T47D (cell line): ENCODE measurements at places on chromosomes 12 and 14.

DNA sequence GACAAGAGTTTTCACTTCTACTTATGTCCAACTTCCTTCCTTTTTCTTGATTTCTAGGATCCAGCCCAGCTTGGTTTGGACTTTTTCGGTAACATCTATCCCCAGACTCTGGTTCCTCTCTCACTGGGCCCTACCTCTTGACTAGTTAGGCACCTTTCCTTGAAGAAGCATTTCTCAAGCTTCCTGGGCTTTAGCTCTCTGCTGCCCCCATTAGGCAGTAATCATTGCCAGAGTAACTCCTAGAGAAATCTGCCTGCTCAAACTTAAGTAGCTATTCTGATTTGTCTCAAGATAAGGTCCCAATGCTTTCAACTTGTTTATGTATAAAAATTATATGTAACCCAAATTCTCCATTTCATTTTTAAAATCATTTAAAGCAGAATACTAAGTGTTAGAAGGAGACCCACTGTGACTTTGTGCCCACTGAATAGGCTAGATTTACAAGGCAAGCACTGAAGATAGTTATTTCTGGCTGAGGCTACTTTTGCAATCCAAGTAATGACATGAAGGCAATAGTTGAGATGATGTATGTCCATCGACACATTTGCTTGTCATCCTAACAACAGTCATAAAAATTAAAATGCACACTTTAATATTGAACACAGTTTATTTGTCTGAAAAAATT is 275.0 kb upstream of the G2E3 start:
- peak; percentile 81 for DNase-seq

DNA sequence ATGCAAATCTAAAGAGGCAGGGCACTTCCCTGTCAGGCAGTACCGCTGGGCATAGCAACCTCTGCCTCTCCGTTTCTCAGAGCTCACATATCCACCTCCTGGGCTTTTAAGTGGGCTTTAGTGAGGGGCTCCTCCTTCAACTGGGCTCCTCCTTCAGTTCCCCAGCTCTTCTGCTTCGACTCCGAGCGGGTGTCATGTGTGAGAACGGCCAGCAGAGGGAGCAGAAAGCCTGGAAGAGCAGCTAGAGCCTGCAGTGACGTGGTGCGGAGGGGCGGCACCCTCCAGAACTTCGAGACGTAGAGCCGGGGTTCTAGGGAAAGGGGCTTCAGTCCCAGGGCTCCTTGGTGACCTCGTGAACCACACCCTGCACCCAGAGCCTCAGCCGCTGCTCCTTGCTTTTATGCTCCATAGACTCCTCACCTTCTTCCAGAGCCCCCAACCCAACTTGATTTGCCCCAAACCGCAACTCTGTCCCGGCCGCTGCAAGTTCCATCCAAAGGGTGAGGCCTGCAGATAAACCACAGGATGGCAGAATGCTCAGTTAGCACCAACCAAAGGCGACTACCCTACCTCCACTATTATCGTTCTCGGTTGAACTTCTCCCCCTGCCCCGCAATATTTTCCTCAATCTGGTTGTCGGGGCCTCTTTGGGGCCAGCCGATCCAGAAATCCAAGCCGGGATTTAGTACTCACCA is 383 bp upstream of the GLI1 start:
- peak; percentile 96 for DNase-seq

- DNase-seq = peak; percentile 93
Observed at GRCh38 chr12:52082988-52083637, 3.6 kb downstream of the SMIM41 start.

- no peak for DNase-seq
Observed at GRCh38 chr14:56195704-56196103, 77.5 kb downstream of the PELI2 start.

GRCh38 chr12:102513739-102514138 is 33.4 kb upstream of the IGF1 start:
- no peak for DNase-seq

GRCh38 chr12:50784501-50784900 is 20.6 kb downstream of the ATF1 start:
- DNase-seq = no peak

DNA sequence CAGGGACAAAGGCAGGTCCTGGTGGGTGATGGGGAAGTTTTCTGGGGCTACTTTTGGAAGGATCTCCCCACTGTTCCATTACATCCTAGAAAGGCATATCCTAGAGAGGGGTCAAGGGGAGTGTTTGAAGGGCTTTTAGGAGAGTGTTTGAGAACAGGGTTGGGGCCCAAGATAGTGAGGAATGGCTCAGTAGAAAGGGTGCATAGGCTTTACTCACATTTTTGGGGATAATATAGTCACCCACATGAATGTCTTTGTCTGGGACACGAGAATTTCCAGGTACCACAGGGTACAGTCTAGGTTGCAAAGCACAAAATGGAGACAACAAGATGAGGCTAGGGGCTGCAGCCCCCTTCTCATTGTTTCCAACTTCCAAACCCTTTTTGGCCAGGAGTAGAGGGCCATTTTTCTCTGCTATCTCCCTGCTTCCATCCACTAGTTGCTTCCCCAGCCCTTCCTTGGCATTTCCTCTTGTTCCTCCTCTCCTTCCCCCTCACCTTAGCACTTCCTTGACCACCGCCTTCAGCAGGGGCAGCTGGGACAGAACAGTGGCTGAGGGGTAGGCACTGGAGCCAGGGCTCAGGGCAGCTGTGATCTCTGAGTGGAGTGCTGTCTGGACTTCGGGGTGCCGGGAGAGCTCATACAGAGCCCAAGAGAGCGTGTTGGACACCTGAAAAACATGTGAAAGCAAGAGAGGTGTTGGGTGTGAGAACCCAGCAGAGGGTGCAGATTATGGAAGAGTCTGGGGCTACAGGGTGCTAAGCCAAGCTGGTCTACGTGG is 2.8 kb downstream of the CYP27B1 start:
- no peak for DNase-seq

DNA sequence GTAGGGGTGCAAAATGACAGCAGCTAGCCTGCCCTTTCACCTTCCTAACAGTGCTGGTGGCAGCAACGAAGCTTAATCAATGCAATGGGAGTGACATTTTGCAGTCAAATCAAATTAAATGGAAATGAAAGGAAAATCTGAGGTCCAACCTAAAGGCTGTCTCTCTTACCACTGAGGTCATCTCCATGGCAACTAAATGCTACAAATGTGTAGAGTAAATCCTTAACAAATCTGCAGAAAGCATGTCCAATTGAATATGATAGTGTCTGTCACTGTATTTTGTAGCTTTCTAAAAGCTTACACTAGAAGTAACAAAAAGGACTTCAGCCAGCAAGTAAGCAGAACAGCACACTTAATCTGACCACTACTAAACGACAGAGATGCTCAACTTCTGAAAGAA is 488.8 kb downstream of the BCAT1 start:
- DNase-seq = no peak

- no peak for DNase-seq
Observed at GRCh38 chr14:24197056-24197450, 1.8 kb upstream of the TM9SF1 start.

DNA sequence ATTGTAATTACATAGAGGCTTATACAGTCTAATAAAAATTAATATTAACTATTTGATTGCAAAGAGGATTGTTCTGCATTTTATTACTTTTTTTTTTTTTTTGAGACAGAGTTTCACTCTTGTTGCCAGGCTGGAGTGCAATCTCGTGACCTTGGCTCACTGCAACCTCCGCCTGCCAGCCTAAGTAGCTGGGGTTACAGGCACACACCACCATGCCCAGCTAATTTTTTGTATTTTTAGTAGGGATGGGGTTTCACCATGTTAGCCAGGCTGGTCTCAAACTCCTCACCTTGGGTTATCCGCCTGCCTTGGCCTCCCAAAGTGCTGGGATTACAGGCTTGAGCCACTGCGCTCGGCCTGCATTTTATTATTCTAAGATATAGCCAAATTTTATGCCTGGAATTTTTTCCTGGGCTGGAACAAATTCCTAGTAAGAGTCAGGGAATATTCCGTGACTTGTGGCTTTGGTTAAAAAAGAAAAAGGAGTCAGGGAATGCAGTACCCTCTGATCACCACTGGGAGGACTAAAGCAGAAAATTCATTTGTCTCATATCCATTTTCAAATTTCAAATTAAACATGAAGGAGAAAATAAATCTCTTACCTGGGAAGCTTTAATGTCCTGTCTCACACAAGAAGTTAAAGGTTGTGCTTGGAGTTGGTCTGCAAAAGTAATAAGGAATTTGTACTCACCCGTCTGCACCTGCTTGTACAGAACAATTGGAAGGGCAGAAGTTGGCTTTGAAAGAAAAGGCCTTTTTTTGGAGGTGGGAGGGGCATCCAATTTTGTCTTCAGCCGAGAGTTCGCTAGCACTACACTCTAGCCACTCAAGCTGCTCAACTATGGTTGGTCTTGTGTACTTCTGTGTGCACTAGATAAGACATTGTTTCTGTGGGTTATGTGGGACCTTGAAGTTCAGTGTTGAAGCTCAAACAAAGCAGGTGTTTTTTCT is 8.7 kb downstream of the MARK3 start:
- DNase-seq = peak; percentile 48

- peak; percentile 81 for DNase-seq
Observed at GRCh38 chr12:56221232-56221756, 428 bp downstream of the RNF41 start.

GRCh38 chr12:109711596-109712461 is 1.8 kb upstream of the FAM222A start:
- no peak for DNase-seq

DNA sequence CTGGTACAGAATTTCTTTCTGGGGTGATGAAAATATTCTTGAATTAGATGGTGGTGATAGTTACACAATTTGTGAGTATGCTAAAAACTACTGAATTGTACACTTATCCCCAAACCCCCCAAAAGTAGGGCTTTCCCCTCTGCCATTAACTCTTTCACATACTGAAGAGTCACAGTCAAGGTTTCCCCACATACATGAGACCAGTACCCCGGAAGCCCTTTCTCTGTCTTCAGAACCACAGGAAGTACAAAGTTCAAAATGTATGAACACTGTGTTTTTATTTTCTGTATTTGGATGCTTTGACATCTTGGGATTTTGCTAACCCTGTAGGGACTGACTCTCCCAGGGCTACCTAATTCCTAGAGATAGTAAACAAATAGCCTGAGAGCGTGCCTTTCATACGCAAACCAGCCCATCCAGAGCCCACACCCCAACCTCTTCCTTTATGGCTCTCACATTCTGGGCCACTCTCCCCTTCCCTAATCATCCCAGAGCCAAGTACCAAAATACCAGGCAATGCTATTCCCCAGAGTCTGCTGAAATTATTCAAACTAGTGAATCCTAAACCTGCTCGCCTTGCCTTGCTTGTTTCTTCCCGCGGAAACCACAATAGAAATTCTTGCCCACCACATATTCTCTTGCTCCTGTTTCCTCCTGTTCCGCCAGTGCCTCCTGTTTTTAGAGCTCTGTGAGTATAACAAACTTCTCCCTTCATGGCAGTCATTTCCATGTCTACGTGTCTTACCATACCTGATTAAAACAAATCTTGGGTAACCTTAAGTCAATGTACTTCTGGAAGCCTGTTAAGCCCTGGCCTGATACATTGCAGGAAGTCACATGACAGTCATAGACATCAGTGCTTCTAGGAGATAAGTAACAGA is 524.8 kb downstream of the FUT8 start:
- no peak for DNase-seq

GRCh38 chr14:23938823-23939222 is 14.7 kb upstream of the DHRS4 start:
- DNase-seq = no peak

DNA sequence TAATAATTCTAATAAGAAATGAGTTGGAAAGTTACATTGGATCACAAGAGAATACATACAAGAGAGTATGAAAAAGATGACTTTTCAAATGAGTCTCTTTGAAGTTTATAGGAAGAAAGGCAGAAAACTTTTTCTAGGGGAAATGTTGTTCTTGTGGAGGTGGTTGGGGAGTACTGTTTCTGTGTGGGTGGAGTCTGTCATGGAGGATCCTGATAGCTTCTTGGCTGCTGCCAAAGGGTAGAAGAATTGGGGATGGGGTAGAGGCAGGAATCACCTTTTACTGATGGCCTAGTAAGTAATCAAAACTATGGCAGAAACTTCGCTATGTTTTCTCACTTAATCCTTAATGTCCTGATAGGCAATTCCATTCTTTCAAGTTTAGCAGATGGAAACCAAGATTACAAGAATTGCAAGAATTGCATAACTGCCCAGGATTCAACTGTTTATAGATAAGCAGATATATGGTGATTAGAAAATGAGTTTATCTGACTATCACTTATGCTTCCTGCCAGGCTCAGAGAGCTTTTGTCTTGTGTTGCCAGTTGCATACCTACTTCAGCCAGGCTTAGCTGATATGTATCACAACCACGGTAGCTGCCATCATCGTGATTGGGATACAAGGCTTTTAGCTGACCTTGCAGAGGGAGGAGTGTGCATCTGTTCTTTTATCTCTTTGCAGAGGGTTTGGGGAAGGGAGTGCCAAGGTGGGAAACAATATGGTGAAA is 463.9 kb downstream of the TMTC2 start:
- no peak for DNase-seq

DNA sequence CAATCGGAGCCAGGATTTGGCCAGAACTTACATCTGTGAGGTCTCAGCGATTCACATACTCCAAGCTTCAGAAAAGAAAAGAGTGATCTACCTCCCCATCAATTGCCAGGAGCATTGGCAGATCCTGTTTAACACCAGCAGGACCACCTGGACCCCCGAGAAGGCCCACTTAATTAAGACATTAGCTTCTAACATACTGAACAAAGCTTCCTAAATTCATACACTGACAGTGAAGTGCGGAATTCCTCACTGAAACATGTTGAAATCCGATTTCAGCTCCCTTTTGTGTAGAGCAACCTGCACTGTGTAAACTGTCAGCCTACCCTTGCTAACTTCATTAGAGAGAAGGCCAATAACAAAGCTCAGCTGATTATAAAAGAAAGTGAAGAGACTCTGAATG is 274.0 kb downstream of the NOVA1 start:
- no peak for DNase-seq

- DNase-seq = no peak
Observed at GRCh38 chr14:37616853-37617252, 21.4 kb downstream of the TTC6 start.

GRCh38 chr14:34678306-34678705 is 36.1 kb downstream of the CFL2 start:
- DNase-seq = no peak

- peak; percentile 27 for DNase-seq
Observed at GRCh38 chr12:80413462-80413861, 30.6 kb upstream of the PTPRQ start.

GRCh38 chr14:64953661-64954060 is 11.1 kb upstream of the GPX2 start:
- DNase-seq = no peak

DNA sequence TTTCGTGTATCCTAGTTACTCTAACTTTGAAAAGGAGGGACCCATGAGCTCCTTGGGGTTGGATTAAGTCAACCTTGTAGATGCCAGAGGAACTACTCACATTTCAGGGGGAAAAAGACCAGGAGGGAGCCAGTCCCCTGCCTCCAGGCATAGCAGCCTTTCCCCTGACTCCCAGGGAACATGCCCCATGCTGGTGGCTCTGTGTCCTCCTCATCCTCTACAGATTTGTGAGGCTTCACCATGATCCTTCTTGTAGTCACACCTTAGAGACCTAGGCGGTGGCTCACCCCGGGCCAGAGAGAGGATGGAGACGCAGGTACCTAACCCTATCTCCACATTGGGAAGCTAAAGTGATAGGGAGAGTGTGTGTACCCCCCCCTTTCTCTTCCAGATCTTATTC is 16.0 kb upstream of the PPP1R1A start:
- no peak for DNase-seq

GRCh38 chr12:86137936-86138335 is 118.3 kb downstream of the MGAT4C start:
- no peak for DNase-seq

GRCh38 chr14:59202031-59202430 is 13.6 kb downstream of the DAAM1 start:
- no peak for DNase-seq

- no peak for DNase-seq
Observed at GRCh38 chr12:20436316-20436715, 68.0 kb downstream of the PDE3A start.

- no peak for DNase-seq
Observed at GRCh38 chr12:112151766-112152541, 26.6 kb downstream of the TRAFD1 start.
